AG08396 (cell line): ENCODE measurements at places on chromosomes 1 and 21.

GRCh38 chr21:31030367-31031106, 7.7 kb downstream of the KRTAP19-8 start:
- no peak for DNase-seq

- DNase-seq, result no peak
Observed at GRCh38 chr1:163701783-163702374, 380.1 kb downstream of the NUF2 start.

GRCh38 chr1:115098979-115099692, 9.8 kb upstream of the TSPAN2 start:
- DNase-seq, result peak; percentile 63

DNA sequence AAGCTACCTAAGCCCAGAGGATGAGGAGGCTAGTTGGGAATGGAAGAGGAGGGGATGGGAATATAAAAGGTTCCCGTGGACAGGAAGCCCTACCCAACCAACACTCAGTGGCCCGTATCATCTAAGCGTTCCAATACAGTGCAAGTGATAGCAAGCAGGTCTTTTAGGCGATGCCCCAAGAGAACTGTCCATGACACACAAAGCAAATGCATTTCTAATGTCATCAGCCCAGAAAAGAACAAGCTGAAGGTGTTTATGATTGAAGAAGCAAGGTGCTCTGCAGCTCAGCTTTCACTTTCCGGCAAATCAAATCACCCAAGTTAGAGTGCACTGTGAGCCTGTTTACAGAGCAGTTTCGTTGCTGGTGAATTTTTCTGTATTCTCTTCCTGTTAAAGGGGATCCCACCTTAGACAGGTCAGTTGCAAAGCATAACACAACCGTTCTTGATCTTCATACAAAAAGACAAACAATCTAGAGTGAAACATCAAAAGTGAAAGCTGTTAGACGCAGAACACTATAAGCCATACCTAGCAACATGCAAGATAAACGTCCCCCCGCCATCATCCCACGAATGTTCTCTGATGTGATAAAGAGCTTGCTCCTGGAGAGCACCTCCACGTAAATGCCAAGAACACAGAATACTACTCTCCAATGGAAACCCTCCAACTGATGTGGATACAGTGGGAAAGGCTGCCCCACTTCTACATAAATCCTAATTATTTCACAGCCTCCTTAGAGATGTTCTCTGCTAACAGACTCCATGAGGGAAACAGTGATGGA, 54.0 kb downstream of the PGBD5 start:
- DNase-seq, result no peak

GRCh38 chr1:28272215-28272852, 13.0 kb downstream of the SESN2 start:
- no peak for DNase-seq

DNA sequence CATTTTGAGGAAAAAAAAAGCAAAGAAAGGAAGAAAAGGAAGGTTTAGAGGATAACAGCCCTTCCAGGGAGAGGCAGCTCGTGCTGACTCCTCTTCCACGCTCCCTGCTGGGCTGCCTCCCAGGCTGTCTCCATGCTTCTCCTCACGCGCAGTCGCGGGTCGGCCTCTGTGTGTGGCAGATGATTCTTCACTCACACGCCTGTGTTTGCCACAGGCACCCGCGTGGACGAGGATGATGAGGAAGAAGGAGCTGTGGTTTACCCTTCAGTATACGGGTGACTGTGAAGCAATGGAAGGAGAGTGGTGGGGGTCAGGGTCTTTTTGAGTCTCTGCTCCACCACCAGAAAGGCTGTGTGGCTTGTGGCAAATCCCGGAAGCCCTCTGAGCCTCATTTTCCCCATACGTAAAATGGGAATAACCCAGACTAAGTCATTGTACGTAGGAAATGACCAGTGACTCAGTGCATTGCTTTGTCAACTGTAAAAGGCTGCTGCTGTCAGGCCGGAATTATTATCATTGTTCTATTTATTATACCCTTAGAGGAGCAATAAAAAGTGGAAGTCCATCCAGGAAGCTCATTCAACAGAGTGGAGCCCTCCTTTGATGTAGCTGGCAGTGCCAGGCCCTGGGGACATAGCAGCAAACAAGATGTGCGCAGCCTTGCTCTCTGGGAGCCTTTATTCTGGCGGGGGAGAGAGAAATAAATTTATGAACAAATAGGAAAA, 11.9 kb upstream of the SH2D2A start:
- no peak for DNase-seq

GRCh38 chr1:213884942-213885341, 102.8 kb upstream of the PROX1 start:
- no peak for DNase-seq

DNA sequence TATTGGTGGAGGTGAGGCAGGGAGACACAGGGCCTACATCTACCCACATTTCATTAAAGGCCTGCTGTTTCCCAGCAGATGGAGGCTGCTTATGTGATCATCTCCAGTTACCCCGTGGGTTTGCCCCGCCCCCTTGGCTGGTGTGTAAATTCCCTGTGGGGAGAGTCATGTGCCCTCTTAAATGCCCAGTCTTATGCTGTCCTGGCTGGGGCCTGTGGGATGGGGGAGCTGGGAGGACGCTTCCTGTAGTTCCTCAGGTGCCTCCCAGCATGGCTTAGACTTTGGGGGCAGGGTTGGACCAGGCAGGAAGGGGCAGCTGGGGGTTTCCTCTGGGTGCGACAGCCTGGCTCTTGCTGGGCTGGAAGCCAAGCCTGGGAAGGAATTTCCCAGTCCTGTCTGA, 15.5 kb upstream of the CITED4 start:
- DNase-seq, result peak; percentile 77

- no peak for DNase-seq
Observed at GRCh38 chr1:72662918-72663317, 380.6 kb upstream of the NEGR1 start.

- no peak for DNase-seq
Observed at GRCh38 chr1:231666220-231666936, 39.8 kb downstream of the DISC1 start.

DNA sequence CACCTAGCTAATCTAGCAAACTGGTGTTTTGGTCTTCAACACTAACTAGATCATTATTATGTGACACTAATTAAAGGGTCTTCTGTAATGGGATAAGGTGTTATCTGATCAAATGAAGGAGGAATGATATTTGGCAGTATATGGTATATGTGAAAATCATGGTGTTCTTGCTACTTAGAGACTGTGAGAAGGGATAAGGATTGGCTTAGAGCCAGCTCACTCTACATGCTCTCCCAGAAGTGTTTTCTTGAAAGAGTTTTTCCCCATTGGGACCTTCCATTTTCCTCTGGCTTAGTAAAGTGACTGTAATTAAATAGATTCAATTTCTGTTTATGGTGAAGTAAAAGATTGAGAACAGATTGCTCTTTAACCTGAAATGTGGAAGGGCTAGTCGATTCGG, 71.2 kb upstream of the RGL1 start:
- DNase-seq, result no peak

DNA sequence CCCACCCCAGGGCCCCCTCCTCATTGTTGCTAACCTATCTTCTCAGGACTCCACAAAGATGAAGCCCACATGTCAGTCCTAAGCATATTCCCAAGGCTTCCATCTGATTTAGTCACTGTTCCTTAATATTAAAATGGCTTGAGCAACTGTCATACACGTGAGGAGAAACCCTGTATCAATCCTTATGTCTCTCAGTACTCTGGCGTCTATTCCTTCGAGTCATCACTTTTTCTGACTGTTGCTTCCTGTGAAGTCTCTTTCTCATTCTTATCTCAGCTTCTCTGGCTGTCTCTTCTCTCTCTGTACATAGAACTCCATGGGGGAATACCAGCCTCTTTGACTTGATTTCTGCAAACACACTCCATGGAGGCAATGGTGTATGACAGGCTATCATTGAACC, 98.4 kb downstream of the C4BPA start:
- no peak for DNase-seq

DNA sequence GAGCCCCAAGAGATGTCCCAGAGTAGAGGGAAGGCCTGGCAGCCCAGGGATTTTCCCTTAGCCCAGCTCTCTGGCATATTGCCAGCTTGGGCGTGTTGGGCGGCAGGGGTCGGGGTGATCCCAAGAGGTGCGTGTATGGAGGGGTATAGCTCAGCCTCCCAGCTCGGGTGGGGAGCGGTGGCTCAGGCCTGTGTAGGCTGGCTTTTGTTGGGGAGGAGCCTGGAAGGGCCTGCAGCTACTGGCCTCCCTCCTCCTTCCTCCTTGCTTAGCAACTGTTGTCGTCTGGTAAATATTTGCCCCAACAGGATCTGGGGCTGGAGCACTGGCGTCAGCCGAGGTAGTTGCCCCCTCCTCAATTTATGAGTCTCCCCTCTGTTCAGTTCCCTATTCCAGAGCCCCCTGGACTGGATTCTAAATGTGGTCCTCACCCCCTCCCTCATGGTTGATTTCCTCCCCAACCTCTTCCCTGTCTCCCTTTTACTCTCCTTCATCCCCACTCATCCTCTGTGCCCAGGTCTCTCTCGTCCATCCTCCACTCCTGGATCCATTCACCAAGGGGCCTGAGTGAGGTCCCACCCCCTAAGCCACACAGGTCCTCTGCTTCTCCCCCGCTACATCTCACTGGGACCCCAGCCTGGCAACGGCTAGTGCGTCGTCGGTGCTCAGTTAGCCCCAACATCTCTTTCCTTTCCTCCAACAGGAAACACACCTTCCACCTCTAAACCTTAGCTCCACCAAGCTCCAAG, 10.3 kb upstream of the LMNA start:
- peak; percentile 86 for DNase-seq

DNA sequence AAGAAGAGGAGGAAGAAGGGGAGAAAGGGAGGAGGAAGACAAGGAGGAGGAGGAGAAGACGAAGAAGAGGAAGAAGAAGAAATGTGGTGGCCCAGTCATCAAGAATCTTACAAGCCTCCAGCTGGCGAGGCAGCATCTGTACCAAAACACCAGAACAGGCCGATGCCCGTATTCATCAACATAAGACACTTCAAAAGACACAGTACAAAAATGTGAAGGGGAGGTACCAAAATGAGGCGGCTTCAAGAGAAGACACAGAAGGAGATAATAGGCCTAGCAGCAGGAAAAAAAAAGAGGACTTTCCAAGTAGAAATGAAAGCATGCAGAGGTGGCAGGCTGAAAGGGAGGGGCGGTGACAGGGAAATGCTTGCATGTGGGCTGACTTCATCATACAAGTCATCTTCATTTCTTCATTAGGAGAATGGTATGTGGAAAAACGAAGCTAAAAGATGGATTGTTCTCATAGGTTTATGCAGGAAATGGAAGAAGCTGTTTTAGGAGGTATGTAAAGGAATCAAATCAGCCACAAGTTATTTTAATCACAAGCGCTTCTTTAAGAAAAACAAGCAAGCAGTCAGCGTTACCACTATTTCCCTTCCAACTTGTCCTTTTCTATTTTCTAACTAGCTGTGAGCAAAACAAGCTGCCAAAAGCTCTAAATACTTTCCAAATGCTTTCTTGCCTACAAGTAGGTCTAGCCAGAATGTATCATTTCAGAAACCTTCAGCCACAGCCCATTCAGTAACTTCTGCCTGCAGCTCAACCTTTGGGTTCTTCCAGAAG, 192.3 kb downstream of the SLC45A1 start:
- peak; percentile 76 for DNase-seq

- peak; percentile 72 for DNase-seq
Observed at GRCh38 chr21:21200103-21200938, 202.1 kb downstream of the NCAM2 start.

- no peak for DNase-seq
Observed at GRCh38 chr1:24895511-24895910, 34.6 kb downstream of the RUNX3 start.

DNA sequence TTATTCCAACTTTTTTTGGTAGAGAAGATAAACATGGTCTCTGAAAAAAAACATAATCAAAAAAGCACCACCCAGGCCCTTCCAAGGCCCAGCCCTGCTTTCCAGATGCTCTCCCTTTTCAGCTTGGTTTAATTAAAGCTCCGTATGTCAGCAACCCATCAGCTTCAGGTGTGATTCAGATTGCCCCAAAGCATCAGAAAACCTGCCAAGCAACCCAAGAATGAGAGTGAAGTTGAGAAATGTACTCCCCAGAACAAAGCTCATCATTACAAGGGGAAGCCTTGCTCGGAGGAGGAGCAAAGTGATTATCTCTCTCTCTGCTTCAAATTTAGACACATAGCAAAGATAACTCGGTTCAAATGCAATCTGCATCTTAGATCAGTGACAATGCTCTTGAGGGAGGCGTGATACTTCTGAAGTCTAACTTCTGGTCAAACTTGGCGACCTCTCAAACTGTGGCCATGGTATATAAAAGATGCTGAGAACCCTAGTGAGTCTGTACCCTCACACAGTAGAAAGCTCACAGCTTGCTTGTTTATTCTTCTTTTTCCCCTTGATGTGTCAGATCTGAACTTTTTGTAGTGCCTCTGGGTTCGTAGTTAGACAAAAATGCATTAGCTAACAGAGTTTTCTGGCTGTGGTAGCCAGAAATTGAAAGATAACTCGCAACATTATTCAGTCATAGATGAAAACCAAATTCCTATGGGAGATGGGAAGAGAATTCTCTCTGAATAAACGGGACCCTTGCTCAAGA, 63.3 kb upstream of the ZC3H11B start:
- DNase-seq, result no peak

GRCh38 chr21:40425981-40426380, 421.0 kb downstream of the DSCAM start:
- DNase-seq, result no peak

- DNase-seq, result no peak
Observed at GRCh38 chr1:224616756-224617409, 766 bp downstream of the CNIH3 start.

GRCh38 chr1:243942196-243943150, 92.4 kb upstream of the AKT3 start:
- no peak for DNase-seq

- DNase-seq, result no peak
Observed at GRCh38 chr1:164141797-164142196, 417.2 kb upstream of the PBX1 start.

- peak; percentile 71 for DNase-seq
Observed at GRCh38 chr1:55071477-55071876, 32.1 kb downstream of the PCSK9 start.

- no peak for DNase-seq
Observed at GRCh38 chr1:91833946-91834345, 52.0 kb downstream of the TGFBR3 start.

- DNase-seq, result no peak
Observed at GRCh38 chr1:104929280-104929679, 1179.6 kb downstream of the AMY1C start.

- no peak for DNase-seq
Observed at GRCh38 chr21:24935991-24936390, 671.3 kb downstream of the MRPL39 start.

DNA sequence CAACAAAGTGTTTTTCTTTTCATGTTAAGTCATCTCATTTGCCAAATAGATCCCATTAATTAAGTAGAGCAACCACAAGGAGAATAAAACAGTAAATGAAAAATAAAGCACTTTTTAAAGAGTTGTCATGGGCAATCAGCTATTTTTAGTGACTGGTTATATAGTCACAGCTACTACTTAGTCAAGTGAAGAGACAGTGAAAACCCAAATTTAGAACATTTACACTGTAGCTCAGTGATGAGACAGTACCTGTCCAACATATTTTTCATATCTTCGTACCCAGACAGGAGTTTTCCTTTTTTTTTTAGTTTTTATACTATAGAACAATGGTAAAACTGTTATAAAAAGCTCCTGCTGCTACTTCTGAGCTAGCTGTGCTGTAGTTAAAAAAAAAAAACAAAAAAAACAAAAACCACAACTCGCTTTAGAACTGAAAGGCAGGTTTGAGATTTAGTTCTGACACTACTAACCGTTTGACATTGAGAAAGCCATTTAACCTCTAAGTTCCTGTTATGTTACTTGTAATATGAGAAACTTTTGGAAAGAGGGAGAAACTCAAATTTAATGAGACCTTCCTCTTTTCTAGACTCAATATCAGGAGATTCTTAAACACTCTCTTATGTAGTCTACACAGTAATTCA, 777.5 kb downstream of the ADGRL2 start:
- no peak for DNase-seq

GRCh38 chr21:45581322-45581712, 39.1 kb upstream of the SLC19A1 start:
- no peak for DNase-seq
